ENCODE measurements at places on chromosomes 5 and 9. TPM values are rescaled to one million over a fixed set of nuclear protein-coding genes. Genes with fewer than 3 reads are reported as not detected.

GRCh38 chr9:88936132-88936531, 55.1 kb upstream of the S1PR3 start:
- no peaks in the 10 kb centered on the region for H3K4me1 ChIP-seq
- DNase-seq = no peak
- no peaks in the 10 kb centered on the region for H3K36me3 ChIP-seq
- no peak overlapping the region for H3K4me3 ChIP-seq
- H3K27ac ChIP-seq = no peak overlapping the region

- H3K4me1 ChIP-seq = no peaks in the 10 kb centered on the region
- DNase-seq = no peak
- H3K27me3 ChIP-seq = no peaks in the 10 kb centered on the region
- no peak overlapping the region for H3K4me3 ChIP-seq
These were observed 16.8 kb upstream of the ANGPTL2 start for GRCh38 chr9:127139071-127139731.

DNA sequence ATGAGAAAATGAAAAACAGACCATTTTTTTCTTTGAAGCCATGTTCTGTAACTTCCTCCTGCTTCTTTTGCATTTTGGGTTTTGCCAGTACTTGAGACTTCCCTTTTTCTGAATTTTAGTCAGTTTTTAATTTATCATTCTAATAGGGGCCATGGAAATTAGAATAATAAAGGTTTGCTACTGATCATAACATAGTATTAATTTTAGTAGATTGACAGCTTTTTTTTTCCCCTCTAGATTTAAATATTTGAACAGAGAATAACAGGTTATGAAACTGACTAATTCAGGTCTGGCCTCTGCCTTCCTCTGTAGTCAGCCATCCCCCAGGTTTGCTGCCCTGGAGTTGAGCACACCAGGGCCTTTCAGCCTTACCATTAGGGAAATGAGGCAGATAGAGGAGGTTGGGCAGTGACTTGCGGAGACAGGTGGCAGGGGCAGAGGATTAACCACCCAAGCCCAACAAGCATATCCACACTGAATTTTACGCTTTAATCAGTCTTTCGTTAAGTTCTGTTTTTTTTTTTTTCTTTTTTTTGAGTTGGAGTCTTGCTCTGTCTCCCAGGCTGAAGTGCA, 80.1 kb upstream of the TNFAIP8 start:
- peak overlapping the region; percentile 84 for H3K27ac ChIP-seq
- DNase-seq = peak; percentile 51
- no peaks in the 10 kb centered on the region for H3K27me3 ChIP-seq
- H3K4me1 ChIP-seq = peaks cover 90% of the 10 kb centered on the region

DNA sequence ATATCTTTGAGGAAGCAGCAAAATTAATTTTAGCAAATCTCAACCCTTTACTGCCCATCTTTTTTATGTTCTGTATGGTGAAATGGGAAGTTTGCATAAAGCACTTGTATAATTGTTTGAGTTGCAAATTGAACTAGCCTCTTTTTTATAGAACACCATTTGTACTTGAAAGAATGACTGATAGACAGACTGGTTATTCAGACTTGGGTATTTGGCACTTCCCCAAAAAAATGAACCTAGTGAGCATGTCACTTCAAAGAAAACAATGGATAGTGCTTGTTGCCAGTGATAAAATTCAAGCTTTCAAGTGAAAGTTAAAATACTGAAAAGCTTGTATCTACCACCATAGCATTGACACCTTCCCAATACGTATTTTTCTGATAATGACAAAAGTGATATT, 115.8 kb downstream of the ERCC6L2 start:
- H3K4me3 ChIP-seq = no peak overlapping the region
- H3K27me3 ChIP-seq = no peaks in the 10 kb centered on the region
- no peak overlapping the region for H3K27ac ChIP-seq
- no peaks in the 10 kb centered on the region for H3K4me1 ChIP-seq
- H3K36me3 ChIP-seq = peaks cover 15% of the 10 kb centered on the region
- DNase-seq = no peak

DNA sequence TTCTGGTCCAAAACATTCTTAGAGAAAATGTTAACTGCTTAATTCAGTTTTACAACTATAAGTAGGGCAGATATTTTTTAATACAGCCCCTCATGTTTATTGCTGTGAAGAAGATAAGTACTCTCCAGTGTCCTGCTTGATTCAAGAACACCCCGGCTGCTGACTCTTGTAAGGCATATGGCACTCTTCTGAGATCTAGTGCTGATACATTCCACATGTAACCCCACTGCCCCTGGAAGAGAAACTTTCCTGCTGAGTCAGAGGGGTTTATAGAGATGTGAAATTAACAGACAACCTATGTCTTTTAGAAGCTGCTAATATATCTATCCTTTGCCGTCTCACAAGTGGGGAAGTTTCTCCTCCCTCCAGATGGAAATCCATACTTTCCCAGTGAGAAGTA, 1.0 kb upstream of the MINAR2 start:
- H3K27ac ChIP-seq = no peak overlapping the region
- H3K27me3 ChIP-seq = no peaks in the 10 kb centered on the region
- no peak for DNase-seq
- no peak overlapping the region for H3K4me3 ChIP-seq
- no peaks in the 10 kb centered on the region for H3K4me1 ChIP-seq
- H3K36me3 ChIP-seq = no peaks in the 10 kb centered on the region

Gene SGCD
- total RNA-seq = not detected

Gene EIF4E1B
- not detected for total RNA-seq

Gene MIGA2
- total RNA-seq = 56.9 TPM

Gene SCGB3A2
- total RNA-seq = not detected

Gene MYMK
- not detected for total RNA-seq

Data from CD4-positive, alpha-beta T cell (primary cell).